Aorta (tissue), 5 donors: ENCODE measurements at places on chromosomes 6 and 20. TPM values are rescaled to one million over a fixed set of nuclear protein-coding genes. Genes with fewer than 3 reads are reported as not detected.

Gene ACAT2
- 21.4 TPM for total RNA-seq

Gene TUBB2B
- total RNA-seq, result 5.6 TPM

Gene GPX5
- not detected for total RNA-seq

Gene MKKS
- 15.3 TPM for total RNA-seq

Gene PDSS2
- 9.9 TPM for total RNA-seq

Gene KIZ
- 22.0 TPM for total RNA-seq

Gene IBTK
- total RNA-seq, result 34.0 TPM

Gene TPBG
- 27.6 TPM for total RNA-seq

Gene SPATS1
- total RNA-seq, result not detected

DNA sequence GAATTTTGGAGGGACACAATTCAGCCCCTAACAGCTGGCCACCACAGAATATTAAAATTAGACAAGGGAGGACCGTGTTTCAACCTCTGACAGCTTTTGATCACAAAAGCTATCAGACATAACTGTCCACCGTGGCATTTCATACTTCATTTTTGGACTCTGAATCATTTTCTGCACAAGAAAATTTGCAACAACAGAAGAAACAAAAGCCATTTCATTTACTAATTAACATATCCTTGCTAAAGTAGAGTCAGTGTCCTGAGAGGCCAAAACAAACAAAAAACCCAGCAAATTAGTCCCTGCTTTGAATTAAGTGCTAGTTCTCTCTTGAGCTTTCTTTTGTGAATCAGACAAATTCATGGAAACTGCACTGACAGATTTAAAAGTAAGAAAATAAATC is 17.6 kb upstream of the COL12A1 start:
- no peak overlapping the region for H3K4me3 ChIP-seq
- no peak overlapping the region for H3K27ac ChIP-seq
- H3K36me3 ChIP-seq, result no peaks in the 10 kb centered on the region
- DNase-seq, result no peak
- H3K4me1 ChIP-seq, result no peaks in the 10 kb centered on the region
- H3K27me3 ChIP-seq, result no peaks in the 10 kb centered on the region

- H3K4me1 ChIP-seq, result no peaks in the 10 kb centered on the region
- no peak overlapping the region for H3K27ac ChIP-seq
- H3K27me3 ChIP-seq, result no peaks in the 10 kb centered on the region
- no peak overlapping the region for H3K4me3 ChIP-seq
Observed at GRCh38 chr6:129790785-129791184, 70.3 kb downstream of the TMEM244 start.

- no peak for DNase-seq
- no peak overlapping the region for H3K27ac ChIP-seq
- no peak overlapping the region for H3K4me3 ChIP-seq
- H3K36me3 ChIP-seq, result no peaks in the 10 kb centered on the region
- H3K4me1 ChIP-seq, result peaks cover 2% of the 10 kb centered on the region
- H3K27me3 ChIP-seq, result no peaks in the 10 kb centered on the region
Observed at GRCh38 chr6:125211352-125211751, 57.8 kb downstream of the TPD52L1 start.

DNA sequence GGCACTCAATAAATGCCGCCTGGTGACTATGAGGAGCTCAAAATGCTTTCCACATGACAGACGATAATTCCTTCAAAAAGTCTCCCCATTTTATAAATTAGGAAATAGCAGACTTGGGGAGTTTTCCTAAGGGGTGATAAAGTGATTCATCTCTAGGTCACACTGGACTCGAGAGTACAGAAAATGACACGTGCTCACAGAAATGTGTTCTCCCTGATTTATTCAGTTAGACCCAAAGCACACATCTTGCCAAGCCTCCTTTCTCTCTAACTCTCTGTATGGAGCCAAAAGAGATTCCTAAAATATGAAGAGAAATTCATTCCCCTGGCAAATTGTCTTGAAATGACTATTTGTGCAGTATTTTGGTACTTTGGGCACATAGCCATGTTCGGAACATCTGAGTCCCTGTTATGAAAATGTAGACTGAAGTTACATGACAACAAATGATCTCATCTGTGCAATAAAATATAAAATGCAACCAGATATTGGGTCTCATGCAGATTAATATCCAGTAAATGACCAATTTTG is 381.1 kb downstream of the TFAP2B start:
- no peaks in the 10 kb centered on the region for H3K27me3 ChIP-seq
- H3K4me1 ChIP-seq, result no peaks in the 10 kb centered on the region
- H3K4me3 ChIP-seq, result no peak overlapping the region
- H3K36me3 ChIP-seq, result no peaks in the 10 kb centered on the region
- H3K27ac ChIP-seq, result no peak overlapping the region

DNA sequence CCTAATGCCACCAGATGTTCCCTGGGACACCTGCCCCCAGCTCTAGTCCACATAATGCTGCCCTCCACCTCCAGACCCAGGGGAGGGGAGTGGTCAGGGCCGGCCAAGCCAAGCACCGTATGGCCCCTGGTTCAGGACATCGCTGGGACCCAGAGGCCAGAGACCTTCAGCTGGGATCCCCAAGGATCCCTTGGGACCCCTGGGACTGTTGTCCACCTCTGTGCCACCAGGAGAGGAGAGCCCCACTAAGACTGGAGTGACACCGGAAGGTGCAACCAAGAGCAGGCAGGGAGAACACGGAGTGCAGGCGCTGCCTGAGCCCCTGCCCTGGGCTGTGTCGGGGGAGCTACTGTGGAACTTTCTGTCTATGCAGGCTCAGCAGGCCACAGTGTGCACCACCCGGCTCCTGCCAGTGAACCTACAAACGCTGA is 43.6 kb downstream of the CTCFL start:
- DNase-seq, result no peak
- no peaks in the 10 kb centered on the region for H3K4me1 ChIP-seq
- no peaks in the 10 kb centered on the region for H3K27me3 ChIP-seq
- H3K27ac ChIP-seq, result no peak overlapping the region
- no peak overlapping the region for H3K4me3 ChIP-seq
- no peaks in the 10 kb centered on the region for H3K36me3 ChIP-seq

GRCh38 chr6:40640599-40641227 is 53.5 kb upstream of the LRFN2 start:
- H3K36me3 ChIP-seq, result no peaks in the 10 kb centered on the region
- no peak overlapping the region for H3K27ac ChIP-seq
- no peaks in the 10 kb centered on the region for H3K4me1 ChIP-seq

- no peaks in the 10 kb centered on the region for H3K36me3 ChIP-seq
- no peak for DNase-seq
- no peaks in the 10 kb centered on the region for H3K4me1 ChIP-seq
- H3K27ac ChIP-seq, result peak overlapping the region; percentile 26
Observed at GRCh38 chr6:121694389-121694788, 258.9 kb downstream of the GJA1 start.

DNA sequence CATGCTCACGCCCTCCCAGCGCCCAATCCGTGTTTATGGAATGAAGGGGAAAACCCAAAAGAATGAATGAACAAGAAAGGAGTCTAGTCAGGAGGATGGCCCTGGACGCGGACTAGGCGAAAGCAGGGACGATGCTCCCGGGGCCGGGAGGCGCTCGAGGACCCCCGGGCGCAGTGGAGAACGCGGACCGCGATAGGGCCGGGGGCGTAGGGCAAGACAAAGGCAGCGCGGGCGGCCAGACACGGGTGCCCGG is 758 bp downstream of the GCLC start:
- DNase-seq, result no peak
- H3K36me3 ChIP-seq, result no peaks in the 10 kb centered on the region
- peak overlapping the region; percentile 86 for H3K4me3 ChIP-seq
- H3K27me3 ChIP-seq, result no peaks in the 10 kb centered on the region
- H3K4me1 ChIP-seq, result no peaks in the 10 kb centered on the region

- no peaks in the 10 kb centered on the region for H3K4me1 ChIP-seq
- H3K36me3 ChIP-seq, result no peaks in the 10 kb centered on the region
- DNase-seq, result no peak
- no peak overlapping the region for H3K4me3 ChIP-seq
- no peaks in the 10 kb centered on the region for H3K27me3 ChIP-seq
- no peak overlapping the region for H3K27ac ChIP-seq
Observed at GRCh38 chr6:129055796-129056195, 172.9 kb downstream of the LAMA2 start.

DNA sequence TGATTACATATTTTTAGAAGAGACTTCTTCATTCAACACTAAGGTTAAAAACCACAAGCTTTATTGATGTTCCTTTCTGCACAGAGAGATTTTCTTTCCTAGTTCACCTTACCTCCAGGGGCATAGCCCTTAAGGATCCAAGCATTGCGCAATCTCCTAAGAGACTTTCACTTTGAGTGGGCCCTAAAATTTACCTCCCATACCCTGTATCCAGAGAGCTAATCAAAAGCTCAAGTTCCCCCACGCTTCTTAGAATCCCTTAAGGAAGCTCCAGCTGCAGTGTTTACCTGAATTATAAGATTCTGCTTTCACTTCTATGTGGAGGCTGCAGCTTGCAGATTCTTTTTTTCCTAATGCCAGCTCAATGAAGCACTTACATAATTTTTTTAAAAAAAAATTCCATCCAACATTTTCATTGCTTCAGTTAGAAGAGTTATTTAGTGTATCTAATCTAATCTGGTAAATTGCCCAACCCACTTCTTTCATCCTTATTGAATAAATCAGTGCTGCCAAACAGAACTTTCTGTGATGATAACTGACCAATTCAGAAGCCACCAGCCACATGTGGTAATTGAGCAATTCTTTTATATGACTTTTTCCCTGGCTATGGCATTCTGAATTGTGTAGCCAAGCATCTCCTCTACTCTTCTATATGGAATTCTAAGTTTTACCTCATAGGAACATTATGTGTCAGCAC is 24.6 kb upstream of the SPTLC3 start:
- no peak for DNase-seq
- no peaks in the 10 kb centered on the region for H3K36me3 ChIP-seq
- H3K27ac ChIP-seq, result no peak overlapping the region
- no peaks in the 10 kb centered on the region for H3K4me1 ChIP-seq
- no peak overlapping the region for H3K4me3 ChIP-seq
